ENCODE measurements at places on chromosomes 6 and 20. TPM values are rescaled to one million over a fixed set of nuclear protein-coding genes. Genes with fewer than 3 reads are reported as not detected.

The FOXS1 gene
- 0.41 TPM for total RNA-seq

The COL19A1 gene
- not detected for total RNA-seq

The VNN1 gene
- 0.07 TPM for total RNA-seq

The TP53TG5 gene
- not detected for total RNA-seq

The MTG2 gene
- total RNA-seq: 36.4 TPM

The ERVFRD-1 gene
- total RNA-seq: not detected

The LY6G6F gene
- not detected for total RNA-seq

Measured in A549 treated with GW870086 at 1 μM for 4 hours (cell line).